ENCODE measurements at places on chromosomes 11 and 22.

GRCh38 chr11:40338739-40339138 lies 1120.7 kb downstream of the LRRC4C start:
- no peak for DNase-seq

GRCh38 chr11:44695169-44695833 lies 31.5 kb upstream of the TSPAN18 start:
- peak; percentile 60 for DNase-seq

DNA sequence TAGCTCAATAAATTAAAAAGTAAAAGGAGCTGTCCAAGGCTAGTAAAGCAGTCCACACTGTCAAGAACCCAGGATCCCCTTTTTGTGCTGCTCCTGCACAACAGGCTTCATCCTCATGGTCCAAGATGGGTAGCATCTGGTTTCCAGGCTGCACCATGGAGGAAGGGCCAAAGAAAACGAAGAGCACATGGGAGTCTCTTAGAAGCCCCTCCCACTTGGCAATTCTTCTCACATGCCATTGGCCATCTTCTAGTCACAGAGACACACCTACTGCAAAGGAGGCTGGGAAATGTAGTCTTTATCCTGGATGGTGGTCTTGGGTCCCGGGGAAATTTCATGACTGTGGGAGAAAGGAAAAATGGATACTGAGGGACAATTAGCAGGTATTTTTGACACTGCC lies 37.8 kb downstream of the PRR5L start:
- DNase-seq = peak; percentile 57

DNA sequence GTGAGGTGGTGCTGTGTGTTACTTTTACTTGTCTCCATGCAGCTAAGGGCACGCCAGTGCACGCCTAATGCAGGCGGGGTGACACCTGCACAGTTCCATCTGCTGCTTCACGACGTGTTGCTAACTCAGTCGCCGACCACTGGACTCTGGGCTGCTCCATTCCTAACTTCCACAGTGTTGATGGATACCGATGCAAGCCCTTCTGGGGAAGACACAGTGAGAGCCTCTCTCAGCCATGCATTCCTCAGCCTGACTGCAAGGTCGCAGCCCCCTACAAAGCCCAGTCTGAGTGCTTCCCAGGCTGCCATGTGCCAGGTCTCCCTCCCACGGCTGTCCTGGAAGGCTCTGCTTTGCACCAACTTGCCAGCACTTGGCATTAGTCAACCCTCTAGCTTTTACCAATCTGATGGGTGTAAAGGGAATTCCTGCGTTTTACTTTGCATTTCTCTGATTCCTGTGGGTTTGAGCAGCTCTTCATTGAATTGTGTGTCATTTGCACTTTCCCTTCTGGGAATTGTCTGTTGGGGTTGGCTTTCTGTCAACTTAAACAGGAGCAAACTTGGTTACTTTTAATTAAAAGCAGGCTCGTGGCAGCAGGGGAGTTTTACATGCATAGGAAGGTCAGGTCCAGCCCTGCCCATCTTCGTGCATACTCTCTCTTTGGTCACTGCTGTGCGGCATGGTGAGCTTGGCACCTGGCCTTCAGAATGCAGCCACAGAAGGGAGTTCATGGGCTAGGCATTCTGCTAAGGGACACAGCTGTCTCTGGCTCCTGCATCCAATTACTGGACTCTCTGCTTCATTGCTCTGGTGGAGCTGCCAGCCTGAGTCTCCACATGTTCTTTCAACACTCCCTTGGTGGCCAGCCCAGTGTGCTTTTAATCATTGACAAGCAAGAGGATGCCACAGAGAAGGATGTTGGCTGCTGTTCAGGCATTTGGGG lies 34.6 kb upstream of the SHANK2 start:
- no peak for DNase-seq

DNA sequence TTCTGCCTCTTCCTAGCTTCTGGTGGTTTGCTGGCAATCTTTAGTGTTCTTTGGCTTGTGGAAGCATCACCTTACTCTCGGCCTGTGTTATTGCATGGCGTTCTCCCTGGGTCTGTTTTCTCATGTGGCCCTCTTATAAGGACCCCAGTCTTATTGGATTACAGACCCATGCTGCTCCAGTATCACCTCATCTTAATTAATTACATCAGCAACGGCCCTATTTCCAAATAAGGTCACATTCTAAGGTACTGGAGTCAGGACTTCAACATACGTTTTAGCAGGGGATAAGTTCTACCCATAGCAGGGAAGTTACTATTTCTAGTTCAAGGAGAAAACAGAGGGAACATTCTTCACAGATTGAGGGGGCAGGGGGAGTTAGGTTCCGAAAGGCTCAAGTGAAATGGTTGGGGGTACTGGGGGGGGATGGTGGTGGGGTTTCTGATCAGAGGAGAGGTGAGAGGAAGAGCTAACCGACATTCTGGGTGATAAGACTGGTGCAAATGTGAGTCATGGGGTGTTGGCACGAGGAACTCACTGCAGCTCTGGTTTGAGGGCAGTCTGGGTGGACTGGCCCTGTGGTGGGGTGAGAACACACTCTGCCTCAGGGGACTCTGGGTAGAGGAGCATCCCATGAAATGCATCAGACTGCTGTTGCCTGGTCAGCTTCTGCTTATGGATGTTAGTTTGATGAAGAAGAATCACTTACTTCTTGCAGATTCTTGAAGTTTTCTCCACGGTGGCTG lies 51.5 kb upstream of the ZBED5 start:
- DNase-seq = no peak

GRCh38 chr11:126413426-126413825 lies 57.9 kb downstream of the ST3GAL4 start:
- no peak for DNase-seq

DNA sequence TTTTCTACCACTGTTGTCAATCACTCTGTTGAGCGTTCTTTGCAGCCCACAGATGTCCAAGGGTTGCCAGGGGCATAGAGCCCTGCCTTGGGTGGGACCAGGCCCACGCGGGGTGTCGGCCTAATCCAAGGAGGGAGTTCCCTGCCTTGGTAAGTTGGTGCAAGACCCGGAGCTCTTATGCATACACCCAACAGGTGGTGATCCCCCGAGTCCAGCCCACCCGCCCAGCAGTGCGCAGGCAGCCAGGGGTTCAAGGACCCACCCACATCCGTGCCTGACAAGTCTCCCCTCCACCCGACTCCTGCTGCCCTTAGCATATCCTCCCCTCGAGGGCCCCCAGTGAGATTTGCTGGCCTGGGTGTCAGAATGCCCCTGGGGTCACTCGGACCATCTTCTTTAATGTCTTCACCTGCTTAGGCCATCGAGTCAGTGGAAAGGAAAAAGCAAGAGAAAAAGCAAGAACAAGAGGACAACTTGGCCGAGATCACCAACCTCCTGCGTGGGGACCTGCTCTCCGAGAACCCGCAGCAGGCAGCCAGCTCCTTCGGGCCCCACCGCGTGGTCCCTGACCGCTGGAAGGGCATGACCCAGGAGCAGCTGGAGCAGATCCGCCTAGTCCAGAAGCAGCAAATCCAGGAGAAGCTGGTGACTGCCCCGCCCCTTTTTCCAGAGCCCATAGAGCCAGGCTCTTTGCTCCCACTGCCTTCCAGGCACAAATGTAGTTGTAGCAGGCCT lies 12.2 kb downstream of the RIBC2 start:
- DNase-seq = no peak

GRCh38 chr11:61384271-61385242 lies 7.8 kb upstream of the TMEM216 start:
- DNase-seq = peak; percentile 47

GRCh38 chr11:6142936-6143335 lies 27.2 kb downstream of the OR52B2 start:
- DNase-seq = no peak
